ENCODE measurements at places on chromosomes 1 and 21.

DNA sequence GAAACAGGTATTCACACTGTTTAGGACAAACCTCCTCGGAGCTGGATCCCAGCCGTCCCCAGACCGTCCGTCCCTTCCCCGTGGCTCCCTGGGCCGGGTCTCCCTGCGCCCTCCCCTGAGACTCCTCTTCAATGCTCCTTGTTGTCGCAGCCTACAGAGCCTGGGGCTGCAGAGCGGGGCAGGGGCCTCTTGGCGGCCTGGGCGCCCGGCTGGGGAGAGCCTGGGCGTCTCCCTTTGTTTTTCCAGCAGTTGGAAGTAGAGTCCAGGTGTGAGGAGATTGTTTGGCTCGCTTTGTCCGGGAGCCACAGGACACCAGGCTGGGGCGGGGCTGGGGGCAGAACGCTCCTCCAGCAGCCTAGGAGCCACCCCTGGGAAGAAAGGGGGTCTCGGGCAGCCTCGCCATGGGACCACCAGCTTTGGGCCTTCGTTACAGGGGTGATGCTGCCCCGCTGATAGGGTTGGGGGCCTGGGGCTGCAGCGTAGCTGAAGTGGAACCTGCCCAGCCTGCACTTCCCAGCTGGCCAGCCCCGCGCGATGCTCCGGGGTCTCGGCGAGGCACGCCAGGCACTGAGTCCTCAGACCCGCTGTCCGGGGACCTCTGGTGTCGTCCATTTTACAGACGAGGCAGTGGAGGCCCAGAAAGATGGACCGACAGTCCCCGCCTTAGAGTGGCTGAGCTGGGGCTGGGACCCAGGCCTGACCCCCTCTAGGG lies 66.9 kb downstream of the PRDM16 start:
- DNase-seq: no peak

- no peak for DNase-seq
These were observed 45.4 kb downstream of the SKI start for GRCh38 chr1:2273401-2274090.

DNA sequence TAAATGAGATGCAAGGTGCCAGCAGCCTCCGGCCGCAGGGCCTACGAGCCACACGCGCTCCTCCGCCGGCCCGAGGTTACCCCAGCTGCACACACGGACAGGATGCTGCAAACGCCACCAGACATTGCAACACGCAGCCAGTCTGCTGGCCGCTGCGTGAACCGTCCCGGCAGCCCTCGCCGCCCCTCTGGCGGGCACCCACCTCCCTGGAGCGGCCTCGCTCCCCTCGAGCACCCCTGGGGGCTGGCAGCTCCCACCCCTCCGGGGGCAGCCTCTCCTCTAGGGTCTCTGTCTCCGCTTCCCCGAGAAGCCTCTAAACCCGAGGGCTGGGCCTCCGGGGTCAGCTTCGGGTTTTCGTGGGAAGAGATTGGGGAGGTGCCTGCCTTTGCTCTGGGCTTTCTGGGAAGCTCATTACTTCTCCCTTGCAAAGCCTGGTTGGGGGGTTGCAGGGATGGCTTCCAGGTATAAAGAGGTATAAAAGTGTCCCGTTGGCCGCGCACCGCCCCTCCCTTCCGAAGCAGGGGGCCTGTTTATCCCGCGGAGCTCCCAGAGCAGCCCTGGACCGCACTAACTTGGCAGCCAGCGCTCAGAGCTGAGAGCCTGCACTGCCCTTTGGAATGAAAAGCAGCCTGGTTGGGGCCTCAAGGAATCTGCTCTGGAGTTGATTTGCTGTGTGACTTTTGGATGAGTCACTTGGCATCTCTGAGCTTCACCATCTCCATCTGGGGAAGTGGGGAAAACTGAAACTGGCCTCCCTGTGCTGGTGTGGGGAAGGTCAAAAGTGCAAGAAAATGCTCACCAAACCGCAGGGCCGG lies 21.8 kb downstream of the DHRS3 start:
- DNase-seq: no peak

DNA sequence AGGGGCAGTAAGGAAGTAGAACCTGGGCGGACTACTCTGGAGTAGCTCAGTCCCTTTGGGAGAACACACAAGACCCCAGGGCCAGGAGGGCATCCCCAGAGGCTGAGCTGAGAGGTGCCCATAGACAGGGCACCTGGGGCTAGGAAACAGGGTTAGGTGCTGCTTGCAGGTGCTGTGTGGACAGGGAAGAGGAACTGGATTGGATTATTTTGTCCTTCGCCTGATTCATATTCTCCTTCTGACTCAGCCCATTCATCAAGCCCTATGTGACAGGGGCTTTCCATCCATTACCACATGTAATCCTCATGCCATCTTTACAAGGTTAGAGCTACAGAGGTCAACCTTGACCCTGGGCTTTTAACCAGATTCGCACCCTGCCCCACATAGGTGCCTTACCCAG lies 183.9 kb downstream of the C1orf94 start:
- DNase-seq: no peak

- DNase-seq: no peak
These were observed 1.4 kb downstream of the SFPQ start for GRCh38 chr1:35191429-35192055.

DNA sequence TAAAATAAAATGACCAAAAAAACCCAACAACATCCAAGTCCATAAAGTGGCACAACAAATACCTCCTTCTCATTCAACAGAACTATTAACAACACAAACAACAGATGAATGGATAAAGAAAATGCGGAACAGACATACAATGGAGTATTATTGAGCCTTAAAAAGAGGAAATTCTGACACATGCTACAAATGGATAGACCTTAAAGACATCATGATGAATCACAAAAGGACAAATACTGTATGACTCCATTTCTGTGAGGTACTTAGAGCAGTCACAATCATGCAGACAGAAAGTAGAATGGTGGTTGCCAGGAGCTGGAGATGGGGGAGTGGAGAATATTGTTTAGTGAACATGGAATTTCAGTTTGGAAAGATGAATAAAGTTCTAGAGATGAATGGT lies 42.6 kb downstream of the EYA3 start:
- DNase-seq: no peak

GRCh38 chr1:246925997-246926626 lies 5.6 kb downstream of the AHCTF1 start:
- DNase-seq: no peak

Measured in T-helper 17 cell (primary cell).